ENCODE measurements at places on chromosomes 2 and 18.

DNA sequence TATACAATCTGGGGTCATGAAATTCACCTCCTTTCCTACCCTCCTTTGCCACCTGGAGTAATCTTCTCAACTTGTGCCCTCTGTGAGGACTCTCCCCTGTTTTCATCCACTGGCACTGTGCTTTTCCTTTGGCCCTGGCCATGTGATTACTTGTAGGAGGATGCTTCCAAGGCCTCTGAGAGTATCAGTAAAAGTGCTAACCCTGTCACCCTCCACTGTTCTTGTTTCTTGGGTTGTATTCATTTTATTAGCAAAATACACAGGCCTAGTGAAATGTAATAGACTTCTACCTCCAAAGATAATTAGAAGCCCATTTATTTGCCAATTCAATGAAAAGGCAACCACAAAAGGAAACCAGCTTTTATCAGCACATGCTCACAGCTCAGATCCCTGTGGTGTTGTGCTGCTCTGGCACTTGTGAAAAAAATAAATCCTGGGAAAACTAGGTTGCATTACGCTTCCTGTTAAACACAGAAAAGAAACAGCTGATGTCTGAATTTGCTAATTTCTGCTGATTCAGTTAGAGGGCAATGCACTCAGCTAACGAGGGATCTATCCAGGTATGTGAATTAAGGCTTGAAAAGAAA, 357.5 kb upstream of the ETAA1 start:
- DNase-seq, result no peak

DNA sequence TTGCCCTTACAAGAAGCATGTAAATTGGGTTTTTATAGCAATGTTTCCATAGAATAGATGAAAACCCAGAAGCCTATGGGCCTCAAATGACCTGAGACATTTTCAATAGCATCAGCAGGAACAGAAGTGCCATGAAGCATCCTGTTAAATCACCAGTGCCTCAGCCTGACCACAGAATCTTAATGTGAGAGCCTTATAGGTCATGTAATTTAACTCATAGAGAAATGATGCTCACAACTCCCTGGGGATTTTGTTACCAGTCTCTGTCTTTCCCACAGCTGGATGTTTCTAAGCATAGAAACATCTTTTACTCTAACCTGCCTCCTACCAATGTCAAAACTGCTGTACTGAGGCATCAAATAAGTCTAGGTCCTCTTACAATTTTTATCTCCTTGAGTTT, 295.8 kb upstream of the ACVR2A start:
- DNase-seq, result no peak

DNA sequence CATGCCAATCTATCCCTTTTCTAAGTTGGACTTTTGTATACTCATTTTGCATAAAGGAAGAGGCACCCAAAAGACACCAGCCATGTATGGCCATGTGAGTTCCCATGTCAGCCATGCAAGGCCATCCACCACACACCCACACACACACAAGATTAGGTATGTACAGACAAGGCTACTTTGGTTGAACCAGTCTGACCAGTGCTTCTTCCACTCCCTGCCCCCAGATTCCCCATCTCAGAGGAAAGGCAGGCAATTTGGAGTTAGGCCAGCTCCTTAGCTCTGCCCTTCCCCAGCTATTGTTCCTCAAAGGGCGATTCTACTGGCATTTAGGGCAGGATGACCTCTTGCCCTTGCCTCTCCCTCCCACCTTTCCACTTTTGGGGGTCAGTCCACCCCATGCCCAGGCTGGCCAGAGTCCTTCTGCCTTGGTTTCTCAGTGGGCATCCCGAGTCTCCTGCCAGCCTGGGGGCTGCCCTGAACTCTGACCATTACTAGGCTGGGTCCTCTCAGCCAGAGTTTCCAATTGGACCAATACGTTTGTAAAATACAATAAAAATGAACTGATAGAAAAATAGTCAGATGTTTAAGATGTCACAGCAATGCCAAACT, 101.1 kb downstream of the ZBTB7C start:
- no peak for DNase-seq

DNA sequence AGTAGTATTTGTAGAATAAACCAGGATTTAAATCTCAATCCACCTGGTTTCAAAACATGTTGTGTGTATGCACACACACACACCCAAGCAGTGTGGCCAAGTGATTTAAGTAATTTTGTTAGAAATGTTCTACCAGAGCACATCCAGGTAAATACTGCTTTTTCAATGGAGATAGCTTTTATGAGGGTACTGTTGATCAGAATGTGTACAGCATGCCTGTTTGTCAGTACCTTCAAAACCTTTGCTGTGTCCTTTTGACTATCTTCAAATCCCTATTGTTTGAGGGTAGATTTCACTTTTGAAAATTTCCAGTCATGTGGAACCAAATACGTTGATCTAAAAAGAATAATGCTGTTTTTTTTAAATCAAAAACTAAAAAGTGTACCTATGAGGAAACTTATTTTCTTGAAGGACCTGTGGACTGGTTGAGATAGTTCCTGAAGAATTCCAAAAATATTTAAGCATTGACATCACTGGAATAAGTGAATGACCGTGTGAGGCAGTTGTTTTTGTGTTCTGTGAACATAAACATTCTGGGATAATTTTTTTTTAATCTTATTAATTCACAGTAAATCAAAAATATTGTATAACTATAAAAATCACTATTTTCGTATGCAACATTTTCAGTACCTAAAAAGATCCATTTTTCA, 70.9 kb downstream of the PTRHD1 start:
- no peak for DNase-seq

GRCh38 chr2:230751062-230751461, 38.4 kb downstream of the CAB39 start:
- peak; percentile 65 for DNase-seq

GRCh38 chr18:65610939-65611338, 139.9 kb upstream of the CDH7 start:
- no peak for DNase-seq

DNA sequence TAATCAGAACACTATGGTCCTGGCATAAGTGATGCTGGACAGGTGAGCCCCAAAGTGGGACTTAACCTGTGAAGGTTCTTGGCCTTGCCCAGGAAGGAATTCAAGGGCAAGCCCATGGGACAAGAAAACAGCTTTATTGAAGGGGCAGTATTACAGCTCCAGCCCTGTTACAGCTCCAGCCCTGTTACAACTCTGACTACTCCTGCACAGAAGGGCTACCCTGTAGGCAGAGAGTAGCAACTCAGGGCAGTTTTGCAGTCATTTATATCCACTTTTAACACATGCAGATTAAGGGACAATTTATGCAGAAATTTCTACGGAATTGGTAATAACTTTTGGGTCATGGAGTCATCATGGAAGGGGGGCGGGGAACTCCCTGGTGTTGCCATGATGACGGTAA, 15.7 kb downstream of the IL37 start:
- DNase-seq, result no peak

DNA sequence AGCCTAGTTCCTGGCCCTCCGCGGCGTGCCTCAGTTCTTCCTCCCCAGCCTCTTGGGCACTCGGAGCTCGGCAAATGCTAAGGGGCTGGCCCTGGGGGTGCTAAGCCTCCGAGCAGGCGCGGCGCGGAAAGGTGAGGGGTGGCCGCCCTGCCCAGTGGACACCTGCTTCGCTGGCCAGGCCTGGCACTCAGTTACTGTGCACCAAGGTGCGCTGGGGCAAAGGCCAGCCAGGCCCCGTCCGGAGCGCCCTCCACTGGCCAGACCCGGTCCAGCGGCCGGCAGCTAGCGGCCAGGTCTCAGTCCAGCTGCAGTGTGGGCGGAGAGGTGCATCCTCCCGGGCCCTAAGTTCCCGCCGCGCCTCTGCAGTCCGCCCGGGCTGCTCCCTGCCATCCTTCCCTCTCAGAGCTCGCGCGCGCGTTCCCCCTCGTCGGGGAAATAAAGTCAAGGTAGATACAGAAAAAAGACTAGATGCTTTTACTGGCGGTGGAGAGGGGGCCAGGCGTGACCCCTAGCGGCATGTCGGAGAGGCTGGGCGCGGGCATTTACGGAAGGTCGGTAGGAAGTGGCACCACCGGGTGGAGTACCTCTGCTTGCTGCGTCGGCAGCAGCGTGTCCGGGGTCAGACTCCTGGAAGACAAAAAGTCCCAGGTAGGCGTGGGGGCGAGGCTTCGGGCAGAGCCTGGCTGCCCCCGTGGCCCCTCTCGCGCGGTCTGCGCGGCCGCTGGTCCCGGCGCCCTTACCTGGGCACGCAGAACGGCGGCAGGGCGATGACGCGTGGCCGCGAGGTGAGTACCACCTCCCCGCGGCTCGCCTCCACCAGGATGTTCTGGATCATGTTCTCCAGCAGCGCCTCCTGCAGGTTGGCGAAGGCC, 9.4 kb upstream of the CRYBA2 start:
- no peak for DNase-seq

GRCh38 chr18:31610286-31611205, 18.9 kb downstream of the TTR start:
- DNase-seq, result no peak

DNA sequence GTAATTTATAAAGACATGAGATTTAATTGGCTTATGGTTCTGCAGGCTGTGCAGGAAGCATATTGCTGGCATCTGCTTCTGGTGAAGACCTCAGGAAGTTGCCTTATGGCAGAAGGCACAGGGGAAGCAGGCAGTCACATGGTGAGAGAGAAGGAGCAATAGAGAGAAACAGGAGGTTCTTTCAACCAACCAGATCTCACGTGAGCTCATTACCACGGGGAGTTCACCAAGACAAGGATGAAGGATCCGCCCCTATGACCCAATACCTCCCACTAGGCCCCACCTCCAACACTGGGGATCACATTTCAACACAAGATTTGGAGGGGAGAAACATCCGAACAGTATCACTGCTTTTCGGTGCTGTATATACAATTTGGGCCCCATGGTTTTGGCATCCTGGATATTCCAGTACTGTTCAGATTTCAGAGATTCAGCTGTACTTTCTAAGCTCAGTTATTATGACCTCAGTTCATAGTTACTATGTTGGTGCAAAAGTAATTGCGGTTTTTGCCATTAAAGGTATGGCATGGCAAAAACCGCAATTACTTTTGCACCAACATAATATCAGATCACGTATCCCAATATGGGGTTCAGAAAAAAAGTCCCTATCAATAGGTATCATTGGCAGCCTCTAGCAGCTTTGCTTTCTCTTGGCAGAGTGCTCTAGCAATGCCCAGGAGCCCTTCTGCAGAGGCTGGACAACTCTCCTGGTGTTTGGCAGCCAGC, 189.6 kb upstream of the SIX3 start:
- DNase-seq, result no peak

GRCh38 chr2:218027426-218028188, 24.8 kb upstream of the TNS1 start:
- no peak for DNase-seq

- no peak for DNase-seq
Observed at GRCh38 chr2:207067473-207067872, 98.3 kb downstream of the KLF7 start.

DNA sequence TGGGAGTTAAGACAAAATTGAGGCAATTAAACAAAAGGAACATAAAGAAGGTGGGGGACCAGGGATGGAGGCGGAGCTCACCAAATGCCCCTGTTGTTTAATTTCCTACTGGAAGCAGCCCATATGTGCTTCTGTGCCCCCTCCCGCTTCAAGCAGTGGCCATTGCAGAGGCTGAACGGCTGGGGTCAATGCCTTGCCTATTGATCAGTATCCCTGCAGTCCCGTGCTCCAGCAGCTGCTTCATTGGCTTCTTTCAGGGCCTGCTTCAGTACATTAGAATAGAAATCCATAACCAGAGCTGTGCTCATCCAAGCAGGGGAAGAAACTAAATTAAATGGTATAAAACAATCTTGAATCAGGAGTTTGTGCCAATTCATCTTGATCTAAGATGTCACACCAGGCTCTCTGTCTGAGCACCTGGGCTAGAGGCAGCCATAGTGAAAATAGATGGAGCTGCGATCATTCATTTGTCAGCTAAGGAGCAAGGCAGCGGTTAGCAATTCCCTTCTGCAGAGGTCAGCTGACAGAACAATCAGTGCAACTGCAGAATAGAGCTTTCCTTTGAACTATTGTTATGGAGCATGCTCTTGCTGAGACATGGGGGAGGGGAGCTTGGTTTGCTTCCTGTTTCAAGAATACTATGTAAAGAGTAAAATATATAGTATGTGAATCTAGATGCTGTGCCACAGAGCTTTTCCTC, 222.4 kb downstream of the WDR7 start:
- no peak for DNase-seq

- DNase-seq, result no peak
Observed at GRCh38 chr18:32661486-32662299, 111.1 kb downstream of the KLHL14 start.

- DNase-seq, result no peak
Observed at GRCh38 chr2:231514951-231515297, 15.3 kb downstream of the NMUR1 start.

DNA sequence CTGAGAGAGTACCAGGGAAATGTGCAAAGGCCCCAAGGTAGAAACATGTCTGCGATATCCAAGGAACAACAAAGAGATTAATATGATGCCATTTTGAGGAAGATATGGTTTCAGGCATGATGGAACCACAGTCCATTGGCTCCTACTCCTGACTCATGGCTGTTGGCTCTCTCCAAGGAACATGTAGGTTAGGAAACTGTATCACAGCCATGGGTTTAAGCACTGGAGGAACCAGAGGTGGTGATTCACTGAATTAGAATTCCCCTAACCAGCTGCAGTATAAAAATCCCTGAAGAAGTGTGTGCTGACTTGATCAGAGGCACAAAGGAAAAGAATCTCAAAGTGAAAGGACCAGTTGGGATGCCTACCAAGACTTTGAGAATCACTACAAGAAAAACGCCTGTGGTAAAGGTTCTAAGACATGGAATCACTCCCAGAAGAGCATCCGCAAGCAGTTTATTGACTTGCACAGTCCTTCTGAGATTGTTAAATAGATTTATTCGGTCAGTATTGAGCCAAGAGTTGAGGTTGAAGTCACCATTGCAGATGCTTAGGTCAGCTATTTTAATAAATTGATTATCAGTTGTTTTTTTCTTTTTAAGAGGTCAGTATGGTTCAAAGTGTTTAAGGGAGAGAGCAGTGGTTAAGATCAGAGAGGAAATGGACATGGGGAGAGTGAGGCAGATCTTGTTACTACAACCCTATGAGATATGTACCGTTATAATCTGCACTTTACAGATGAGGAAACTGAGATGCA, 110.7 kb upstream of the OTX1 start:
- DNase-seq, result peak; percentile 37

- DNase-seq, result no peak
Observed at GRCh38 chr2:69020496-69021426, 7.8 kb downstream of the ANTXR1 start.

GRCh38 chr2:127523269-127523939, 2.9 kb downstream of the IWS1 start:
- no peak for DNase-seq

- DNase-seq, result no peak
Observed at GRCh38 chr2:100407073-100407472, 10.4 kb downstream of the CHST10 start.

GRCh38 chr2:106282462-106283170, 88.5 kb upstream of the UXS1 start:
- no peak for DNase-seq

DNA sequence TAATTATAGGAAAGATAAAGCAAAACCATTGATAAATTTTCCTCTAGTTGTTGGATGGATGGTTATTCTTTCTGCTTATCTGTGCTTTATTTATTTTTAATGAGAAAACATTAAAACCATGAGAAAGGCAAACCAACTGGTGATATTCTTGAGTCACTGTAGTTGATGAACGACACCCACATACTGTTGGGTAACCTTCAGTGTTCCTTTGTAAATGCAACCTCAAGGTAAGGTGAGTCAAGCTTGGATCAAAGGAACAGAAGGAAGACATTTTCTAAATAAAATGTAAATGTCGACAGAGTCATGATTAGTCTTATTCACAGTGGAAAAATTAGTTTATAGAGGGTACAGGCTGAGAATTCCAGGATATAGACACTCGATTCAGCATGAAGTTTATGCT, 12.7 kb downstream of the ABCB11 start:
- DNase-seq, result no peak
